ENCODE measurements at places on chromosomes 13 and 19.

GRCh38 chr19:22144394-22144793, 52.4 kb downstream of the ZNF676 start:
- DNase-seq = no peak

DNA sequence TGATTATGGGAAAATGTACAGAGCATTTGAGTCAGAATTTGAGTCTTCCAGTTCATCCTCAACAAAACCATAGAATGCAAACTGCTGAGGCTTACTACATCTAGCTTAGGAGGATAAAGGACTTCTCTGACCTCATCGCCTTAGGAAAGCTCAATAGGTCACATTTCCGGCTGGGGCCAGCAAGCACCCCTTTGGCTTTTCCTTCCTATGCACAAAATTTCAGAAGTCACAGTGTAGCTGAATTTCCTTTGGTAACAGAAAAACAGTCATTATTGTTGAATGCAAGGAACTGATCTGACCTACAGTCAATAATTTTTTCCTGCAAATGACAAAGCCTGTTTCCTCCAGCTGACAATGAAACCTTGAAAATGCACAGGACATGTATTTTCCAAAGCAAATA, 32.8 kb upstream of the LRCH1 start:
- no peak for DNase-seq

GRCh38 chr13:94433055-94433961, 46.2 kb downstream of the DCT start:
- no peak for DNase-seq

DNA sequence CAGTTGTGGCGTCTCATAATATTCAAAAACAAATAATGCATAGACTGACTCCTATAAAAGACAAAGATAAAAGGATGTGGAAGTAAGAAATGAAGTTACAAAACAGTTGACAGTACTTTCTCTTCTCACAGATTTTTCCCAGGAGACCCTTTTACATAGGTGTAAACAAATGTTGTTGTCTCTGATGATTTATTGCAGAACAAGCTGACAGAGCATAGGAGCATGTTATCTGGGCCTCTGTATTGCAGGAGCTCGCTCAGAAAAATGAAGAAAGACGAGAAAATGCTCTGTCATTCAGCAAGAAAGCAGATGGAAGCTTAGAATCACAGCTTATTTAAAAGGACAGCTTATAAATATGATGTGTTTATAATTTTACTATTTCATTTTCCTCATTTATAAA, 353.6 kb upstream of the GPC6 start:
- DNase-seq = no peak

DNA sequence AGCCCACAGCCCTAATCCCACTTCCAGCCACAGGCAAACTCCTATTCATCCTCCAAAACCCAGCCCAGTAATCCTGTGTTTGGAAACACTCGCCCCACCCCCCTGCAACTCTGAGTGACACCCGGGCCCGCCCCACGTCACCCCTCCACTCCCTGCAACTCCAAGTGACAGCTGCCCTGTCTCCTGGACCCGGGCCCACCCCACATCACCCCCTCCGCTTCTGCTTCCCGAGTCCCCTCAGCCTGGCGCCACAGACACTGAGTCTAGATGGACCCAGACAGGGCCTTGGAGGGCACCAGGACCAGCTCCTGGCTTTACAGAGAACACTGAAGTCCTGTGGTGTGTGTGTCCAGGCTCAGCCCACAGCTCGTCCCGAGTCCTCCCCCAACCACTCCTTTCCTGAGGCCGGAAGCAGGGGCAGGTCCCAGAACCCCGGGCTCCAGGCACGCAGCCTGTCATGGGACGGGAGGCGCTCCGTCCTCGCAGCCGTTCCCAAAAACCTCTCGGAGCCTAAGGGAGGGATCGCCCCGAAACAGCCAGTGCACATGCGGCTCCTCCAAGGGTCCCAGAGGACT, 7.7 kb downstream of the REXO1 start:
- DNase-seq = no peak

- DNase-seq = no peak
These were observed 6.5 kb upstream of the CCL25 start for GRCh38 chr19:8045872-8046568.

- no peak for DNase-seq
These were observed 14.5 kb downstream of the IRS2 start for GRCh38 chr13:109771926-109772325.

- DNase-seq = no peak
These were observed 23.2 kb downstream of the CEACAM1 start for GRCh38 chr19:42505066-42505465.

DNA sequence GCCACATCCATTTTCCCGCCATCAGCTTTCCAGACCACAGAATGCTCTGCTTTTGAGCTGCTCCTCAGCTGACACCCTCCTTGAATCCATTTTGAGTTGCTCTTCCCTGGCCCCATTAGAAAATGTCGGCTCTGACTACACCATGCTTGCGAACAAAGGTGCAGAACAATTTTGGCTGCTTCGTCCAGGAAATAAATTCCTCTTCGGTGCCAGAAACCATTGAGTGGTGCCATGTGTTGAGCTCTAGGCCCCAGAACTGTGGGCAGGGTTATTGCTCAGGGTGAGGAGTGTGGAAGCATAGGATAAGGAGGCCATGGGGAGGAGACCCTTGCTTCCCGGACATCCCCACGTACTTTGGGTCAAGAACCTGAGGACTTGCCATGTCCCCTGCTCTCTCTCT, 52.1 kb downstream of the NFIX start:
- no peak for DNase-seq

DNA sequence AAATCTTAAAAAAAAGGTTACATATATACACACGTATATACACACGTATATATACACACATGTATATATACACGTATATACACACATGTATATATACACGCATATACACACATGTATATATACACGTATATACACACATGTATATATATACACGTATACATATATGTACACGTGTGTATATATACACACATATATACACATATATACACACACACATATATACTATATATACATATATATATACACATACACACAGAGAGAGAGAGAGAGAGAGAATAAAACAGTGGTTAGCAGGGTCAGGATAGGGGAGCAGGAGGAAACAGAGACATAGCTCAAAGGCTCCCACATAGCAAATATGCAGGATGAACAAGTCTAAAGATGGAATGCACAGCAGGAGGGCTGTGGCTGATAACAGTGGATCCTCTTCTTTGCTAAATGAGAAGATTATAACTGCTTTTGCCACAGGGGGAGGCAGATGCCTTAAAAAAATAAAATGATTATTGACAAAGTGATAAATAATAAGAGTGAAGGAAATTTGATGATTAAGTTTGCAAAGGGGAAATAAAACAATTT, 714.5 kb downstream of the UQCRFS1 start:
- no peak for DNase-seq
